Fibroblast of skin of right biceps (primary cell): ENCODE measurements at places on chromosomes 3 and 15.

GRCh38 chr15:83462953-83463433 lies 15.9 kb downstream of the SH3GL3 start:
- no peak for DNase-seq

- no peak for DNase-seq
These were observed 16.1 kb downstream of the TBC1D5 start for GRCh38 chr3:17726313-17726712.

- no peak for DNase-seq
These were observed 35.7 kb upstream of the PHLDB2 start for GRCh38 chr3:111823341-111823855.

- DNase-seq: no peak
These were observed 736.8 kb downstream of the DIPK2A start for GRCh38 chr3:144708437-144708836.

GRCh38 chr3:87766721-87767120 lies 292.1 kb downstream of the CGGBP1 start:
- no peak for DNase-seq
